ENCODE measurements at places on chromosomes 12 and 14.

- no peak for DNase-seq
These were observed 12.4 kb upstream of the PRKAG1 start for GRCh38 chr12:49030714-49031572.

DNA sequence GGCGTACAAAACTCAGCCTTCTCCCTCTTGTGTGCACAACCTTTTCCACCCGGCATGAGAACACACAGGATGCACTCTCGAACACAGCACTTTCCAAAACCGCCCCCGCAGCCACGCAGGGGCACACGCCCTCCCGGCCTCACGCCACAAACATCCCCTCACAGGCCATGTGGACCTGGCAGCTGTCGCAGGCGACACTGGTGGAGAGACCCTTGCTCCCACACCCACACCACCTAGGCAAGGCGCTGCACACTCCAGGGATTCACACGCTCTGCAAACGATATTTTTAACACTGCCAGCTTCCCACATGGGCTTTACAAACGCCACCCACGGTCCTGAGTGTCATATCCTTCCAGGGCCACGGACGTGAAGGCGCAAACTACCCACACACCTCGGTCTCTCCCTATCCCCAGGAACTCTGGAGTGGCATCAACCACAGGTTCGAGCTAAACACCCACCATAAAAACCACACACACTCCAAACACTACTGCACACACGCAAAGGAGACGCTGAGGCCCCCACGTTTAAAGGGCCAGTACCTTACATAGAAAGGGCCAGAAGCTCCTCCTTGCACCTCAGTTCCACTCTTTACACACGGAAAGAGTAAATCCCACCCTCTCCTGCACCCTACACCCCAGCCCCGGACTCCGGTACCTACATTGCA, 12.4 kb upstream of the ITGB7 start:
- DNase-seq = no peak

DNA sequence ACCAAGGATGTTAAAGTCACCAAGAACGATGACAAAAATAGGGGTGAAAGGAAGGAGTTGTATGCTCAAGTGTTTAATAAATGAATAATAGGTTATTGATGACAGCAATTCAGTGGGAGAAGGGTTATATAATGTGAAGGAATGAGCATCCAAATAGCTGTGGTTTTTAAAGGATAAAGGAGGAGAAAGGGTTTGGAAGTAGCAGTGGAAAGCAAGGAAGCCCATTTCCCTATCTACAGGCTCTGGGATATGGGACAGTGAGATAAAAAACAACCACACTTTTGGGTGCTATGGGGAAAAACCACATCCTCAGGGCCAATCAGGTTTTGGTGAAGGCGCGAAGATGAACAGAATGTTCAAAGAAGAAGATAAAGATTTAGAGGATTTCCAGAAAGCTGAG, 258.6 kb downstream of the ZFP36L1 start:
- DNase-seq = no peak

DNA sequence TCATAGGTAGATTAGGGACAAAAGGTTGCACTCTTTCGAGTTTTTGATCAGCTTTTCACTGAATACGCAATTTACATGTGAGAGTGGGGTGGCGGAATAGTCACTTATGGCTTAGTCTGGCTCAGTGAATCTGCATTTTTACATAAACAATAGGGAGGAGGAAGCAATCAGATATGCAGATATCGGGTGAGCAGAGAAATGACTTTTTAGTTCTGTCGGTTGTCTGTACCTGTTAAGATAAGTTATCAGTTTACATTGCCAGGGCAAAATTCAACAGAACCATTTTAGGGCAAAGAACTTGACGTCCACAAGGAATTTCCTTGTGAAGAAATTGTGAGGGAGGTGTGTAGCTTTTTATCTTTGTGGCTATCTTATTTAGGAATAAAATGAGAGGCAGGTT, 15.4 kb upstream of the EGLN3 start:
- DNase-seq = no peak

GRCh38 chr12:108457006-108457733, 57.9 kb upstream of the FICD start:
- peak; percentile 52 for DNase-seq

- DNase-seq = no peak
These were observed 5.0 kb upstream of the RFLNA start for GRCh38 chr12:124289634-124290600.

- no peak for DNase-seq
These were observed 24.7 kb upstream of the CSRNP2 start for GRCh38 chr12:51108136-51108535.

GRCh38 chr14:59918824-59919569, 947 bp upstream of the LRRC9 start:
- peak; percentile 35 for DNase-seq

GRCh38 chr12:128687851-128688250, 135.9 kb downstream of the SLC15A4 start:
- no peak for DNase-seq

DNA sequence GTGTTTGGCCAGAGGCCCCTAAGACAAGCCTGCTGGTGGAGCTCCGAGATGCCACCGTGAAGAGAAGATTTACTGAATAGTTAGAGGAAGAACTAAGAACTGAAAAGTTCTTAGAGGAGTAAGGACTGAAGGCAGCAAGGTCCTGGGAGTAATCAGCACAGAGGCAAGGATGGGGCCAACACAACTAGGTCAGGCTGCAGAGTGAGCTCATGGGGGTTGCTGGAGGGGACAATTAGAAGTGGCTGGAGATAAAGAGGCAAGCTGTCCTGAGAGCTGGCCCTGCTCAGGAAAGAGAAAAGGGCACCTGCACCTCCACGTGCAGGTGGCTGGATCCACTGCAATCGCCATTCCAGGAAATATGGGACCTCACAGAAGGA, 52.7 kb downstream of the NFKBIA start:
- no peak for DNase-seq

- peak; percentile 45 for DNase-seq
These were observed 111.0 kb downstream of the BEGAIN start for GRCh38 chr14:100476012-100476822.

DNA sequence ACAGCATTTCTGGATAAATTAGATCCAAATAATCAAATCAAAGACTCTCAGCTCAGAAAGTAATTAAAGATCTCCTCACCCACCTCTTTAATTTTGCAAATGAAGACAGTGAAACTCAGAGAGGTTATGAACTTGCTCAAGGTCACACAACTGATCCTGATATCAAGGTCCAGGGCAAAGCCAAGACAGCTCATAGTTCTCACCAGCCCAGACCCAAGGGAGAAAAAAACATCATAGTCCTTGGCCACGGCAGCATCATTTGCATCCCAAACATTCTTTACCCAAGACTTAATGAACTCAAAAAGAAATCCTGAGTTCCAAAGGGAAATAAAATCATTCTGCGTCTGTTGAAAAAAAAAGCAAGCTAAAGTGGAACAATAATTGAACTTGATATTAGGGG, 112.1 kb downstream of the DAD1 start:
- DNase-seq = no peak

- no peak for DNase-seq
These were observed 674.3 kb upstream of the MDGA2 start for GRCh38 chr14:48349689-48350088.

DNA sequence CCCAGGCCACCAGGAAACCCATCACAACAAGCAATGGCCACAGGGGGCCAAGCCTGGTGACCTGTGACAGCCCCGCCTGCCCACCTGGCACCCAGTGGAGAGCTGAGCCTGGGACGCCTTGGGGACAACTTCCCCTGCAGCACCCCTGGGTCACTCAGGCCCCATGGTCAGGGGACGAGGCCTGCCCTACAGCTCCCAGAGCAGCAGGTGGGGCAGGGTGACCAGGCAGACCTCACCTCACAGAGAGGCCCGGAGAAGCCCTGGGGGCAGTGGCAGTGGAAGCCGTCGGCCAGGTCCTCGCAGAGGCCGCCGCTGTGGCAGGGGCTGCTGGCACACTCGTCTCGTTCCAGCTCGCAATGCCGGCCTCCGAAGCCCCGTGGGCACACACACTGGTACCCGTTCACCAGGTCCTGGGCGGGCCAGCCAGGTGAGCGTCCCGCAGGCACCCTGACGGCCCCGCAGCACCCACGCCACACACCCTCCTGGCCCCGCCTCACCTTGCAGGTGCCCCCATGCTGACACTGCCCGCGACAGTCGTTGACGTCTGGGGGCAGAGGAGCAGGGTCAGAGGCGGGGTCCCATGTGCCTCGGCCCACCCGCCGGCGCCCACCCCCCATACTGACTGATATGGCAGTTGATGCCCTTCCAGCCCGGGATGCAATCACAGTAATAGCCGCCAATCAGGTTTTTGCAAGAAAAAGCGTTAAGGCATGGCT, 18.1 kb downstream of the JAG2 start:
- no peak for DNase-seq

DNA sequence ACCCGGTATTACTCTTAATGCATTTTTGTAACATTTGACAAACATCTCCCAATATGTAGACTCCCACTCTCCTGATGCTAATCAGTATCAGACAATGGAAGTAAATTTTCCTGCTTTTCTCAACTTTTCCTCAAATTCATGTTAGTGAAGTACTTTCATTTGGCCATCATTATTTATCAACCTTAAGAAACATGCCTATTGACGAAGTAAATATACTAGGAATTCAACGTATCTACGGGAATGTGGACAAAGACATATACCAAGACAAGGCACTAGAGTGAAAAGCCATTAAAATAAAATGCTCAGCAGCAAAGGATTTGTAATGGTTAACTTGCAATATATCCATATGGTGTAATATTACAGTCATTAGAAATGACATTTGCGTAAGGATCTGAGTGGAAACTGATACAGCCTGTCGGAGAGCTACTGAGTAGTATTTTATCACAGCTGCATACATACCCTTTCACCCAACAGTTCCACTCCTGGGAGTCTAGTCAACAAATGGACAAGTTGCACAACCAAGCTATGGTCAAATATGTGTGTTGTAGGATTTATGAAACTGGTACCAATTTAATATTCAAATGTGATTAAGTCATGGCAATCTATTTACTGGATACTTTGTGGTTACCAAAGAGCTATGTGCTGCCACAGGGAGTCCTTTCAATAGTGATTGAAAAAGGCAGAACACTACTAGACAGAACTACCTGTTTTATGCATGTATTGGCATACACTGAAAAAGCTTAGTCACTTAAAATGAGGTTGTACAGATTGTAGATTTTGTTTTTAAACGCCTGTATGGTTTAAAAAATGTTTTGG, 26.5 kb downstream of the NUDT4 start:
- no peak for DNase-seq

GRCh38 chr12:92597997-92598396, 104.8 kb upstream of the PLEKHG7 start:
- DNase-seq = peak; percentile 99

DNA sequence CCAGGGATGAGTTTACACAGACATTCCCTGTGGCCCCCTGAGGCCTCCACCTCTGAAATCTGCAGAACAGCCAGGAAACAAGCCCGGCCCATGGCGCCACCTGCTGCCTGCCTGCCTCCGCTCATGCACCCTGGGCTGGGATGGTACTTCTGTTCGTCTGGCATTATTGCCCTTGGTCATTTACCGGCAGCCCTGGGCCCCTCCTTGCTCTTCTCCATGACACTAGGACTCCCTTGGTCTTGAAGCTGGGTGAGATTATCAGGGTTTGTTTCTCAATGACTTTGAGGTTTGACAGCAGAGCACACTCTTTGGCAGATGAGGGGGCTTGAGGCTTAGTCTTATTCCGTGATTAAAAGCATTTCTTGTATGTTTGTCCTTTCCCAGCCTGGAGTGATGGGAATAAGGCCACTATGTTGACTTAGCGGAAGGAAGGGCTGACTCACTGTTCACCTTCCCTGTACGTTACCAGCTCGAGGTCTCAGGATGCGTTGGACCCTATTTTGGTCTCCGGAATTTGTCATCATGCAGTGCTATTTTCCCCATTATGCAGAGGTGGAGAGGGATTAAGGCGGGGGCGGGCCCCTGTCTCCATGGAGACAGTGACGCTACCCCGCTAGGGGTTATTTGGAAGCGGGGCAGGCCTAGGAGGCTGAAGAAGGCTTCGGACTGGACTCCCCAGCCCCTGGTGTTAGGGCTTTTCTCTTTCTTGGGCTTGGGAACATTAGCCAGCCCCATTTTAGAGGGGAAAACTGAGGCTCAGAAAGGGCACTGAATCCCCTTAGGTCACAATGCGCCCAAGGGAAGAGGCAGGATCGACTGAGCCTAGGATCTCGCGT, 706 bp upstream of the PEX5 start:
- peak; percentile 87 for DNase-seq

DNA sequence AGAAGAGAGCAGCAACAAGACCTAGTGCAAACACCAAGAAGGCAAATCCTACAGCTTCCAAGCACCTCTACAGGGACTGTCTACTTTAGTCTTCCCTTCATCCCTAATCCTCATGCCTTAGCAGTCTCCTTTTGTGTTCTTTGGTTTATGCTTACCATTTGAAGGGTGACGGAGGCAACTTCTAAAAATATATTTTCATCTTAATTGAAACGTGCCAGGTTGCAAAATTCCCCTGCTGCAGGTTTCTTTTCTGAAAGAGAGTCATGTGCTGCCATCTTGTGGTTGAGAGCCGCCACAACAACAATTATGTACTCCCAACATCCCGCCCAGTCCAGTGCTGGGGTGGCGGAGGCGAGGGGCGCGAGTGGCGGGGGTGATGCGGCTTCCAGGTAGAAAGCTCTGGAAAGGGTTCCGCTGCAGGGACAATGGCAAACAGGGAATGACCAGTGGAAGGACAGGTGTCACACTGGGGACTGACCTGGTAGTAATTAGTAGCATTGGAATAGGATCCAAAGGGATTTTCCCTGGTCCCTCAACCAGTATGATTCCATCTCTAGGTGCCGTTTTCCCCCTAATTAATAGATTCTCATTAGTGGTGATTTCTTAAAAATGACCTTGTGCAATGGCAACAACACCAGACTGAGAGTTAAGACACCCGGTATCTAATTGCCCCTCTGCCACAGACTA, 80.3 kb upstream of the GNG2 start:
- DNase-seq = peak; percentile 53

- DNase-seq = peak; percentile 50
These were observed 3.8 kb downstream of the BCDIN3D start for GRCh38 chr12:49838973-49839633.

- no peak for DNase-seq
These were observed 53.8 kb upstream of the CCDC175 start for GRCh38 chr14:59630288-59630963.

- DNase-seq = no peak
These were observed 101.5 kb upstream of the RAP1B start for GRCh38 chr12:68509242-68509641.

- DNase-seq = no peak
These were observed 89.9 kb upstream of the DCN start for GRCh38 chr12:91272461-91273063.

- DNase-seq = peak; percentile 70
These were observed 11.0 kb downstream of the PTGER2 start for GRCh38 chr14:52325126-52325525.

DNA sequence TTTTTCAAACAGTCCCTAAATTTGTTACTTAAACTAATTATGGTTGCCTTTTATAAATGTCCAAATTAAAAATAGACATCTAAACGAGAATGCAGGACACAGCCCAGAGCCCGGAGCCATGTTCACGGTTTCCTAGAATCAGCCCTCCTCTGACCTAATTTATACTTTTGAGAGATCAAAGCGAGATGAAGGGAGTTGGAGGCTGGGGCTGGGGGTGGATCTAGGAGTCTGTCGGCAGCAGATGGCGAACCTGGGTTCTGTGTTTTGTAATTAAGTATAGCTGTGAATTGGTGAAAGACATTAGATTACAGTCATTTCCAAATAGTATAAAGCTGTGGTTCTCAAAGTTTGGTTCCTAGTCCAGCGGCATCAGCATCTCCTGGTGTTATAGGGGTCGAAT, 210.1 kb downstream of the SLC41A2 start:
- no peak for DNase-seq

Measured in bronchial epithelial cell (primary cell).